ENCODE measurements at places on chromosomes 7 and 10. TPM values are rescaled to one million over a fixed set of nuclear protein-coding genes. Genes with fewer than 3 reads are reported as not detected.

DNA sequence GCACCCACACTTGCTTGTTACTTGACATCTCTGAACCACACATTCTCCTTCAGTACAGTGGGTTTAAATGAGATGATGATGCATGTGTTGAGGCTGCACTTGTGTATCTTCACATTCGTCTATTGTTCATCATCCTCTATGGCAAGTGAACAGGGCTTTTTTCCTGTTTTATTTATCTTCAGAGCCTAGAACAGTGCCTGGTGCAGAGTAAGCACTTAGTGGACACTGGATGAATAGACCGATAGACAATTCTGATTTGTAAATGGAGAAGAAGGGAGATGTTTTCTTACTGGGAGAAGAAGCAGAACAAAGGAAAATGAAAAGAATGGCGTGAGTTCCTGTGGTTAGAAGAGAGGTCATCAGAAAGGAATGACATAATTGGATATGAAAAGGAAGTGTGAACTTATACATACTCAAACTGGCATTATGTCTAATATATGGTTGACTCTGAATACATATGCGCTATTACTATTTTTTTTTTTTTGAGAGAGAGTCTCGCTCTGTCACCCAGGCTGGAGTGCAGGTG lies 99.7 kb downstream of the AVL9 start:
- no peaks in the 10 kb centered on the region for H3K27me3 ChIP-seq
- no peak overlapping the region for H3K27ac ChIP-seq
- no peak for DNase-seq
- H3K4me3 ChIP-seq: no peak overlapping the region
- peaks cover 3% of the 10 kb centered on the region for H3K36me3 ChIP-seq

GRCh38 chr7:119374436-119374835 lies 898.5 kb upstream of the KCND2 start:
- no peaks in the 10 kb centered on the region for H3K36me3 ChIP-seq
- DNase-seq: no peak
- no peak overlapping the region for H3K4me3 ChIP-seq
- H3K4me1 ChIP-seq: no peaks in the 10 kb centered on the region

The LGI1 gene
- not detected for total RNA-seq

The AKR1C2 gene
- 56.6 TPM for total RNA-seq

The PON1 gene
- total RNA-seq: 0.98 TPM

The SPDYE9 gene
- total RNA-seq: 0.11 TPM

DNA sequence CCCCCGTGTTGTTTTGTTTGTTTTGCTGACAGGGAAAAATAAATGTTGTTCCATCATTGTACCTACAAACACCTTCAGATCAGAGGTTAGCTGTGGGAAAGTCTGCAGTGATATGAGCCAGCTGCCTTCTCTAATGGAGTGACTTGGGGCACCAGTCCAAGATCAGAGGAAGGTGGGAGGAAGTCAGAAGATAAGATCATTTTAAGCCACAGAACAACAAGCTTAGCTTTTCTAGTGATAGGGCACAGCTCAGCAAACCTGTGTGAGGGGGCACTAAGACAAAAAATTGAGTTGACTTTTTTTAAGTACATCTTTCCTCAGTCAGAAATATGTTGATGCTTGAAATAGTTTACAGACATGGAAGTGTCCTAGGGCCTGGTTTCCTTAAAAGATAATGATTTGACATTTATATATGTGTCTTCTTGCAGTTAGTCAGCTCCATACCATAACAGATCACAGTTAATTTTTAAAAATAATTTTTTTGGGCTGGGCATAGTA lies 240.3 kb upstream of the KAT6B start:
- no peaks in the 10 kb centered on the region for H3K27me3 ChIP-seq
- peak overlapping the region; percentile 33 for H3K27ac ChIP-seq
- peak; percentile 39 for DNase-seq
- H3K4me1 ChIP-seq: peaks cover 18% of the 10 kb centered on the region

GRCh38 chr10:110221721-110222261 lies 14.4 kb downstream of the MXI1 start:
- DNase-seq: peak; percentile 83
- H3K36me3 ChIP-seq: no peaks in the 10 kb centered on the region
- H3K27ac ChIP-seq: peak overlapping the region; percentile 87
- H3K4me3 ChIP-seq: no peak overlapping the region

GRCh38 chr7:135718219-135718618 lies 9.8 kb downstream of the SLC13A4 start:
- no peaks in the 10 kb centered on the region for H3K36me3 ChIP-seq
- no peak overlapping the region for H3K27ac ChIP-seq
- H3K27me3 ChIP-seq: no peaks in the 10 kb centered on the region
- H3K4me1 ChIP-seq: no peaks in the 10 kb centered on the region
- DNase-seq: no peak

The FFAR4 gene
- 4.7 TPM for total RNA-seq

The GSAP gene
- total RNA-seq: 99.3 TPM

GRCh38 chr10:114024876-114025610 lies 18.6 kb upstream of the ADRB1 start:
- DNase-seq: no peak
- no peak overlapping the region for H3K4me3 ChIP-seq
- no peaks in the 10 kb centered on the region for H3K36me3 ChIP-seq
- H3K4me1 ChIP-seq: peaks cover 9% of the 10 kb centered on the region
- H3K27me3 ChIP-seq: no peaks in the 10 kb centered on the region
- no peak overlapping the region for H3K27ac ChIP-seq

The MOGAT3 gene
- total RNA-seq: not detected

GRCh38 chr10:7776777-7777176 lies 11.0 kb downstream of the KIN start:
- peaks cover 24% of the 10 kb centered on the region for H3K36me3 ChIP-seq
- no peak overlapping the region for H3K4me3 ChIP-seq
- H3K27ac ChIP-seq: no peak overlapping the region
- no peak for DNase-seq

DNA sequence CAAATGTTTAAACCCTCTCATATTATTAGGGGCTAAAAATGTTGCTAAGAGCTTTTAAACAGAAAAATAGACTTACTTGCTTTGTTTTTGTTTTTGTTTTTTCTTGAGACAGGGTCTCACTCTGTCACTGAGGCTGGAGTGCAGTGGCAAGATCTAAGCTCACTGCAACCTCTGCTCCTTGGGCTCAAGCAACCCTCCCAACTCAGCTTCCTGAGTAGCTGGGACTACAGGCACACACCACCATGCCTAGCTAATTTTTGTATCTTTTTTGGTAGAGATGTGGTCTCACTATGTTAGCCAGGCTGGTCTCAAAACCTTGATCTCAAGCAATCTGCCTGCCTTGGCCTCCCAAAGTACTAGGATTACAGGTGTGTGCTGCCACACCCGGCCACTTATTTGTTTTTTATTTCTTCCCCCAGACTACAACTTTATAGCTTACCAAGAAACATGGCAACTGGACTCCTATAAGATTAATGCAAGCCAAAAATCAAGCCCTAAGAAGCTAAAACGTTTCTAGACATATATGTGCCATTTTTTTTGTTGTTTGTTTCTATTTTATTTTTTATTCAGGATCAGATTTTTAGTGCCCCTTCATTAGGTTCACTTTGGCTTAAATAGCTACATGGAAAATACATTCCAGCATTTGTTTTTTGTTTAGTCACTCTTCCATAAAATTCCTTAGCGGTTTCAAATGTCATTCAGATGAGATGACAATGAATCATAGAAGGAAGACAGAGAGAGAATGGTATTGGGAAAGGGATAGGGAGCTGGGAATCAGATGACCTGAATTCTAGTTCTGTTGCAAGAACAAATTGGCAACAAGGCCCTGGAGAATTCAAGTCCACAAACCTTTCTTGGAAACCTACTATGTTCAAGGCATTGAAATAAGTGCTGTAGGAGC lies 163.4 kb upstream of the MKLN1 start:
- H3K4me3 ChIP-seq: no peak overlapping the region
- no peaks in the 10 kb centered on the region for H3K4me1 ChIP-seq
- no peak for DNase-seq
- no peaks in the 10 kb centered on the region for H3K36me3 ChIP-seq
- H3K27me3 ChIP-seq: no peaks in the 10 kb centered on the region
- H3K27ac ChIP-seq: no peak overlapping the region

GRCh38 chr7:13551503-13551902 lies 438.0 kb downstream of the ETV1 start:
- DNase-seq: no peak
- H3K27me3 ChIP-seq: no peaks in the 10 kb centered on the region
- no peaks in the 10 kb centered on the region for H3K36me3 ChIP-seq
- no peak overlapping the region for H3K4me3 ChIP-seq
- H3K27ac ChIP-seq: no peak overlapping the region

DNA sequence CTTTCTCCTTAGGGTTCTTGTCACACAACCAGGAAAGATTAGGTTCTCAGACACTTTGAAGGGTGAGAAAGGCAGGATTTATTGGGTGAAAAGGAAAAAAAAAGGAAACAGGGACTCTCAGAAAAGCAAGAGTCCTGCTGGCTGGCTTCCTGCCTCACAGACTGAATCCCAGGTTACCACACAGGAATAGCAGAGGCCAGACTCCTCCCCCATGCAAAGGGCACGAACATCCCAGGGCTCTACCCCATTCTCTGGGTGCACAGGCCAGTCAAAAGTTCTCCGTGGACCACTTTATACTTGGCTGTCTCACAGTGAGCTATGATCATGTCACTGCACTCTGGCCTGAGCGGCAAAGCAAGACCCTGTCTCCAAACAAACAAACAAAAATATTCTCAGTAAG lies 42.6 kb downstream of the HOXA1 start:
- H3K4me1 ChIP-seq: no peaks in the 10 kb centered on the region
- H3K4me3 ChIP-seq: no peak overlapping the region
- no peaks in the 10 kb centered on the region for H3K36me3 ChIP-seq
- no peak for DNase-seq
- peaks cover 4% of the 10 kb centered on the region for H3K27me3 ChIP-seq

- no peak for DNase-seq
- H3K4me3 ChIP-seq: no peak overlapping the region
- H3K27ac ChIP-seq: no peak overlapping the region
Measured at GRCh38 chr7:70303309-70303708, 705.0 kb downstream of the AUTS2 start.

DNA sequence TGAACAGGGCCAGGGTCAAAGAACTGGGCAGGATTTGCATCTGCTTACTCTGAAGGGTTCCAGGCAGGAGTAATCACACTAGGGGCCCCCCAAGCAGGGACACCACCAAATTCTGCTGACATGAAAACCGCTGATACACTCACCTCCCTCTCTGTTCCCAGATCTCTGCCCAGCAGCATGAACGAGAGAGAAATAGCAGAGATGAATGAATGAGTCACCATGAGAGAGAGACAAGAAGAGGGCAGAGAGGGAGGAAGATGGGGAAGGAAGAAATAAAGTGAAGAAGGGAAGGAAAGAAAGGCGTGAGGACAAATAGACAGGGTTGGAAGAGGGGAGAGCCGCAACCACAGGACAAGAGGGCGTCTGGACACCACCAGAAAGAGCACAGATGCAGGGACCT lies 285.9 kb upstream of the NEBL start:
- no peaks in the 10 kb centered on the region for H3K27me3 ChIP-seq
- no peak overlapping the region for H3K4me3 ChIP-seq
- DNase-seq: no peak
- no peaks in the 10 kb centered on the region for H3K4me1 ChIP-seq
- no peaks in the 10 kb centered on the region for H3K36me3 ChIP-seq

DNA sequence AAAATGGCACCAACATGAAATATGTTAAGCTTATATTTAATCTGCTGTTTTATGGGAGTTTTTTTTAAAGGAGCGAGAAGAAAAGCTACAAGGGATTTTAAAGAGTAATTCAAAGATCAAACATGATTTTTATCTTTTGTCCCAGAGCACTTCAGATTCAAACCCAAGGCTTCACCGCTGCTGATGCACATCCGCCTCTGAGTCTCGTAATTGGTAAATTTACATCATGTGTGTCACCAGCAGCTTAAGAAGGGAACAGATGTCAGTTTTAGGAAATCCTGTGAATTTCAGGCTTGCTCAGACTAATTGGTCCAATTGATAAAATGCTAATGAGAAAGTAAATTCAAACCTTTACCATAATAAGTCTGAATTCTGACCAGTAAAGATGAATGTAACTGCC lies 406.3 kb downstream of the GFRA1 start:
- DNase-seq: no peak
- H3K36me3 ChIP-seq: no peaks in the 10 kb centered on the region
- no peak overlapping the region for H3K27ac ChIP-seq
- no peaks in the 10 kb centered on the region for H3K27me3 ChIP-seq

- DNase-seq: no peak
- no peaks in the 10 kb centered on the region for H3K36me3 ChIP-seq
- H3K4me1 ChIP-seq: peaks cover 3% of the 10 kb centered on the region
- no peak overlapping the region for H3K27ac ChIP-seq
Measured at GRCh38 chr10:13184730-13185514, 23.6 kb downstream of the MCM10 start.

GRCh38 chr7:72538147-72538546 lies 126.0 kb upstream of the CALN1 start:
- no peak for DNase-seq
- H3K27me3 ChIP-seq: no peaks in the 10 kb centered on the region
- no peaks in the 10 kb centered on the region for H3K36me3 ChIP-seq

The TFR2 gene
- total RNA-seq: 2.1 TPM

DNA sequence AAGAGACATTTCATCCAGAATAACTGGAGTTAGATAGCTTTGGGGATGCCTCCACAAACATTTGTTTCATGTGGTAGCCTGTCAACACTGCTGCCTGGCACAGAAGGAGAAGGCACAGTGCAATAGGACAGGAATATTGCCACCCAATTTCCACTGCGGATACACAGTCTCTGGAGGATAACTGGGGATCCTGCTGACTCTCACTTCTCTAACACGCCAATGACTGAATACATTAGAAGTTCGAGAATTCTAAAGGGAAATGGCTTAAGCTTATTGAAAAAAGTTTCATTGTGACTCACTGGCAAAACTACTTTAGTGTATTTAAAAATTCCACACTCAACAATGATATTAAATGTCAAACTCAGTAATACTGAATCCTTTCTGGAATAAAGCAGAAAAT lies 12.9 kb downstream of the ARL3 start:
- H3K36me3 ChIP-seq: peaks cover 12% of the 10 kb centered on the region
- no peak for DNase-seq
- no peak overlapping the region for H3K4me3 ChIP-seq
- no peaks in the 10 kb centered on the region for H3K4me1 ChIP-seq

DNA sequence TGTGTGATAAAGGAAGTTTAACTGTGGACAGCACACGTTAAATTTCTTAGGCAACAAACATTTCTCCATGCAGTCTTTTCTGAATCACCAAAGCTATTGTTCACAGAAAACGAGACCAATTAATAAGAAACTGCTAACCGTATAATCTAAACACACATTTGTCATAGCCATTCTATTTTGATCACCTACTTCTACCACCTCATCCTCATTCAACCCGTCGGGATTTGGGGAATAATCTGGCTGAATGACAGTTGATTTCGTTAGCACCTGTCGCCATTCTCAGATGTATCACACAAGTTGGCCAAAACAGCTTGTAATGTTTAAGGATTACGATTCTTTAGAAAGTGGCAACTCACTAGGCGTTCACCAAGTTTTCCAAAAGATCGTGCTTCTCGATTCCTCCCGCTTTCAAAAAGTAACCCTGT lies 1.2 kb downstream of the EZH2 start:
- H3K36me3 ChIP-seq: no peaks in the 10 kb centered on the region
- H3K4me1 ChIP-seq: no peaks in the 10 kb centered on the region
- no peak overlapping the region for H3K27ac ChIP-seq
- H3K27me3 ChIP-seq: no peaks in the 10 kb centered on the region

The PNLIP gene
- 2.9 TPM for total RNA-seq

- H3K4me1 ChIP-seq: no peaks in the 10 kb centered on the region
- H3K27me3 ChIP-seq: no peaks in the 10 kb centered on the region
- no peak overlapping the region for H3K4me3 ChIP-seq
- no peak overlapping the region for H3K27ac ChIP-seq
Measured at GRCh38 chr10:115572740-115573455, 479.7 kb downstream of the ATRNL1 start.

GRCh38 chr10:78896159-78896928 lies 172.4 kb upstream of the ZMIZ1 start:
- H3K4me3 ChIP-seq: no peak overlapping the region
- H3K4me1 ChIP-seq: no peaks in the 10 kb centered on the region
- H3K36me3 ChIP-seq: no peaks in the 10 kb centered on the region
- no peaks in the 10 kb centered on the region for H3K27me3 ChIP-seq
- peak; percentile 39 for DNase-seq
- H3K27ac ChIP-seq: no peak overlapping the region
